ENCODE measurements at places on chromosomes 12 and 14.

- no peak for DNase-seq
Observed at GRCh38 chr12:111605911-111606766, 7.0 kb upstream of the ATXN2 start.

- no peak for DNase-seq
Observed at GRCh38 chr12:77504466-77504865, 326.2 kb upstream of the NAV3 start.

GRCh38 chr12:42422785-42423184 lies 96.8 kb downstream of the PPHLN1 start:
- DNase-seq = no peak

GRCh38 chr14:102993523-102993922 lies 63.8 kb downstream of the CDC42BPB start:
- DNase-seq = no peak

DNA sequence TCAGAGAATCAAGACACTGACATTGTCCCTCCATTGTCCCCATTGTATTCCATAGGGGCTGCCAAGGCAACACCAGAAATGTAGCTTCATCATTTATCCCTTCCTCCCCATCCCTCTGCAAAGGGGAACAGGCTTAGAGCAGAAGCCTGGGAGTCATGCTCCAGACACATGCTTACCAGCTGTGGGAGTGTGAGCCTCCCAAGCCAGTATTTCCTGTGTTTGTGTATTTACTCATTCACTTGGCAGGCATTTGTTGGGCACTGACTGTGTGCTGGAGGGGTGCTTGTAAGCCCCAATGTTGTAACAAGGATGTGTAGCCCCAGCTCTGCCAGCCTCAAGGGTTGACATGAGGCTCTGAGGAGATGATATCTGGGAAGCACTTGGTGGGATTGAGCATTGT lies 46.0 kb upstream of the TCL1A start:
- DNase-seq = no peak

DNA sequence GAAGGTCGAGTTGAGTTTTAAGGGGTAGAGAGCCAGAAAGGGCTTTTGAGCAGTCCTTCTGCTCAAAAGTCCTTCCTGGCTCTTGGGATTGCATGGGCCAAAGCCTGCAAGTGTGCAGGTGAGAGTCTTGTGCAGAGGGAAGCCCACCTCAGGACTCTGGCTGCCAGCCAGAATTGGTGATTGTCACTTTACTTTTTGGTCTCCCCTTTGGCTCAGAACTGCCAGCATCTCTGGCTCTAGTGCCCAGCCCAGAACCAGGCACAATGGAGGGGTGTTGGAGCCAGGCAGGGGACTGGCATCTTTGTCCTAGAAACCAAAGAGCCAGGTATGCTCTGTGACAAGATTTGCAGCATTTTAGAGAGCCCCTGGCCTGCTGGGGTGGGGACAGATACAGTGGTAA lies 23.5 kb downstream of the FAM222A start:
- DNase-seq = no peak

GRCh38 chr12:67410667-67411067 lies 141.5 kb downstream of the CAND1 start:
- DNase-seq = no peak

GRCh38 chr14:70718383-70719118 lies 76.8 kb downstream of the TTC9 start:
- no peak for DNase-seq

DNA sequence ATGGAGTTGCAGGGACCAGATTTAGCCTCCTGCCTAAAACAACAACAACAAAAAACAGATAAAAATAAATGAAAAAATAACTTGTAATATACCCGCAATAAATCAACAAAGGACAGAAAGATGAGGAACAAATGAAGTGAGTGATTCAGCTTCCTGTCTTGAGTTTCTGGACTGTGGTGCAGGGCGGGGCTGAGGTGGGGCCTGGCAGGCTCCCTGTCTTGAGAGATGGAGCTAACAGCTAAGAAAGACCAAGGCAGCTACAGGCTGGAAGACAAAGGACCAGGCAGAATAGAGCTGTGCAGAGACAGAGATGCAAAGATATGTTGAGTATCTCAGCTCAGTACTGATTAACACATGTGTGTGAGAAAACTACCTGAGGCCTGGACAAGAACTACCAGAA lies 879.2 kb downstream of the AACS start:
- no peak for DNase-seq

GRCh38 chr14:100119251-100119650 lies 40.2 kb downstream of the DEGS2 start:
- no peak for DNase-seq

GRCh38 chr12:120140603-120141002 lies 24.1 kb upstream of the RAB35 start:
- no peak for DNase-seq

GRCh38 chr14:56964895-56965294 lies 154.6 kb upstream of the OTX2 start:
- DNase-seq = no peak

DNA sequence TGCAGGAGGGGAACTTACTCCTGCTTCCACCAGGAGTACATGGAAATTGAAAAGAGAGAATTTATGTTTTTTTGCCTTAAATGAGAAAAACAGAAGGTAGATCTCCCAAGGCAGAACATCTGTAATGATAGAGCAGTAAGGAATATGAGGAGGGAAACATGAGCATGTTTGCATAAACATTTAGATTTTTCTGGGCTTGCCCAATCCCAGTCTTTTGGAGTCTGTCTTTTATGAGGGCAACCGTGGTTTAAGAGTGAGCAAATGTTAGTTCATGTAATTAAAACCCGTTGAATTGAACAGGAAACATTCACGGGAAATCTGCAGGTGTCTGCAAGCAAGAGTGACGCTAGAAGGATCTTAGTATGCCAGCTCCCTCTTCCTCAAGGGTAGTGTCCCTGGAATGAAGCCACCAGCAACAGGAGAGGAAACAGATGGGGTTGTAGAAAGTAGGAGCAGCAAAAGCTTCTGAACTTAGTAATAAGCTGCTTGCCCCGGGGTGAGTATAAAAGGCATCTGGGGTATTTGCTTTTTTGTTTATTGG lies 79.3 kb downstream of the ARF6 start:
- DNase-seq = no peak

- no peak for DNase-seq
Observed at GRCh38 chr14:94396628-94397225, 8.3 kb upstream of the SERPINA1 start.

- no peak for DNase-seq
Observed at GRCh38 chr14:99685151-99685591, 1.1 kb downstream of the CYP46A1 start.

DNA sequence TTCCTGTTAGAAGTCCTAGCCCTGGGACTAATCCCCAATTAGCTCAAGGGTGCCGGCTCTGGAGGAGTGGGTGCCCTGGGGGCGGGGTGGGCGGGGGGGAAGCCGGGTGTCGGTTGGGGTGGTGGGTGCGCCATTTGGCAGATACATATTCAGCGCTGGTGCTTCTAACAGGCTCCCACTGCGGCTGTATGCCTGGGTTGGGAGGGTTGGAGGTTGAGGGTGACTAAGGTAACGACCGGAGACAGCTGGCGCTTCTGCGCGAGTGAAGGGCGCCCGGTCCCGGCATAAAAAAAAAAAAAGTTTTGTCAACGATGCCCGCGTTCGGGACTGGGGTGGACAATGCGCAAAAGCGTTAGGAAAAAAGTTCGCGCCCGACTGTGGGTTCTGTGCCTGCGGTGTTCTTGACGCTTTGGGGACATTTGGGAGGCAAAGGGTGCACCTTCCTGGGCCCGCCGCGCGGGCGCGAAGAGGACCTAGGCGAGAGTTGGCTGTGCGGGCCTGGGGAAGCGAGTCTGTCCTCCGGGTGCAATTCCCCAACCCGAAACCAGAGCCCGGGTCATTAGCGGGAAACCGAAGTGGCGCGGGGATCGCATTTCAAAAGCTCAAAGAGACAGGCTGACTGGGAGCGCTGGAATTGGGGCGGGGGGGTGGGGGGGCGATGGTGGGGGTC lies 19.2 kb downstream of the TBX3 start:
- DNase-seq = no peak

GRCh38 chr14:94470311-94470710 lies 5.7 kb downstream of the SERPINA9 start:
- DNase-seq = no peak

- no peak for DNase-seq
Observed at GRCh38 chr12:32110942-32111341, 4.3 kb downstream of the BICD1 start.

- no peak for DNase-seq
Observed at GRCh38 chr14:99575043-99576023, 28.7 kb downstream of the CCDC85C start.

DNA sequence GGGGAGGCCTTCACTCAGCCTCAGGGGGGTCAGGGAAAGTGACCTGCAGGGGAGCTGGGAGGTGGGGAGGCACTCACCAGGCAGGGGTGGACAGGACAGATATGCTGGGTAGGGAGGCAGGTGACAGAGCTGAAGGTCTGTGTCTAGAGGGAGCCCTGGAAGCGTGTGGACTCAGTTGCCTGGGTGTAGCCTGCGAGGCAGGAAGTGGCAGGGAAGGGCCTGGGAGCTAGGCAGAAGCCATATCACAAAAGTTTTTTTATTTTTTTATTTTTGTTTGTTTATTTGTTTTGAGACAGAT lies 39.3 kb downstream of the ARL6IP4 start:
- DNase-seq = no peak

- no peak for DNase-seq
Observed at GRCh38 chr14:46137786-46138185, 513.8 kb downstream of the RPL10L start.

- DNase-seq = no peak
Observed at GRCh38 chr12:67362526-67362925, 93.4 kb downstream of the CAND1 start.

DNA sequence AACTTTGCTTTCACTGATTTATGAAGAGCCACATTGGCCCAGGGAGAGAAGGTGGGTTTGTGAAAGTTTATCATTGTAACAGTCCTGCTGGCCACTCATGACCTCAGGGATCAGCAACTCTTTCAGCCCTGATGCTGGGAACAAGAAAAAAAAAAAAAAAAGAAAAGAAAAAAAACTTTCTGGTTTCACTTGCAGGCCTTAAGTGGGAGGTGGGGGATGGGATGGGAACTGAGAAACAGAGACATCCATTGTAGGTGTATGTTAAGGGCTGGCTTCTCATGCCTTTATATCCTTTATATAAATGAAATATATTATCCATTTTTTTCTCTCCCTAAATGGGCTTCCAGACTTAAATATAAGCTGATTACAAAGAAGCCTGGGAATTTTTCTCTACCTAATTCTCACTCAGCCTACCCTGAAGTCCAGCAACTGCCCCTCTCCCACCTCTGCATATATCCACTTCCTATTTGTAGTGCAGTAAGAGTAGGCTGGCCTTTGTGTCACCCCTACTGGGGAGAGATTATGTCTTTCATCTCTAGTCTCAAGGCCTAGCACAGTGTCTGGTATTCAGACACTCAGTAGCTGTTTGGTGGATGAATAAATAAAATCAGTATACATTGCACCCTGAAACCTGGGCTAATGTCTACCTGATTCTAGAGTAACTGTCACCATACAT lies 187.1 kb downstream of the KICS2 start:
- DNase-seq = no peak

- DNase-seq = no peak
Observed at GRCh38 chr12:125824276-125824675, 759.0 kb downstream of the AACS start.

DNA sequence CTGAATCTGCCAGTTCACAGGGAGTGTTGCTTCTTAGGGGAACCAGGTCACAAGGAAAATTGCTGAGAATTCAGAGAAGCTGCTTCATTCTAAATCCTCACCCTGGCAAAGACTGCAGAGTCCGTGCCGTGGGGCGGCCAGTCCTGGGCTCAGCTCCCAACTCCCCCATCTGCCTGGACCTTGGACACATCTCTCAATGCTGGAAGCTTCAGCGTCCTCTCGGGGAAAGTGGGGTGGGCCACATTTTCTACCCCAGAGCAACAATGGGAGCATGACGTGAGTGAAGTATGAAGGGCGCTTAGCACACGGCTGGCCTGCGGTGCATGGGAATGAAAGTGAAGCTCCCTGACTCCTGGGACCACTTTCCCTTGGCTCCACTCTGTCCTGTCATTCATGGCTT lies 31.2 kb downstream of the HVCN1 start:
- no peak for DNase-seq

DNA sequence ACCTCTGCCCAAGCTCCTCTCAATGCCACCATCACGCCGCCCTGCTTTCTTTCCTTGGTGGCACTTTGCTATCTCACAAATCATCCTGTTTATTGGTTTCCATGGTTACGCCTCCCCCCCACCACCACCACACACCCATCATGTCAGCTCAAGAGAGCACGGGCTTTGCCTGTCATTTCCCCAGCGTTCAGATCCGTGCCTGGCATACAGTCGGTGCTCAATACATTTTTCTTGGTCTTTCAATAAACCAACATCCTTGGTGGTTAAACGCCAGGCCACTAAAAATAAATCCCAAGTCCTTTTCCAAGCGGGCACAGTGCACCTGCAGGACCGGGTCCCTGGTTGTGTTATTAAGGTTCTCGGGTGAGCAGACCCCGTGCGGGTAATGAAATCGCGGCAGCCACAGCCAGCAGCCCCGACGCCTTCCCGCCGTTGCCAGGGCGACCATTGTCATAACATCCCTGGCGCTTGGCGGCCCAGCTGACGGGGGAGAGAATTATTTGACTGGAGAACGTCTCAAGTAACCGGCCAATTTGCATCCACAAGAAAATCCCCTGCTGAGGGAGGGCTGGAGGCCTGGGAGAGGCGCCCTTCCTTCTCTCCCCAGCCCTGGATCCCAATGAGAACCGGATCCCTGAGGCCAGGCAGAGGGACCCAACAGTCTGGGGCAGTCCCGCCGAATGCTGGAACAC lies 92.9 kb downstream of the KSR2 start:
- DNase-seq = no peak

- DNase-seq = no peak
Observed at GRCh38 chr14:37855871-37856270, 260.4 kb downstream of the TTC6 start.

GRCh38 chr14:101395779-101396178 lies 165.5 kb upstream of the DIO3 start:
- DNase-seq = no peak

- no peak for DNase-seq
Observed at GRCh38 chr12:76346798-76347420, 1.3 kb downstream of the BBS10 start.

DNA sequence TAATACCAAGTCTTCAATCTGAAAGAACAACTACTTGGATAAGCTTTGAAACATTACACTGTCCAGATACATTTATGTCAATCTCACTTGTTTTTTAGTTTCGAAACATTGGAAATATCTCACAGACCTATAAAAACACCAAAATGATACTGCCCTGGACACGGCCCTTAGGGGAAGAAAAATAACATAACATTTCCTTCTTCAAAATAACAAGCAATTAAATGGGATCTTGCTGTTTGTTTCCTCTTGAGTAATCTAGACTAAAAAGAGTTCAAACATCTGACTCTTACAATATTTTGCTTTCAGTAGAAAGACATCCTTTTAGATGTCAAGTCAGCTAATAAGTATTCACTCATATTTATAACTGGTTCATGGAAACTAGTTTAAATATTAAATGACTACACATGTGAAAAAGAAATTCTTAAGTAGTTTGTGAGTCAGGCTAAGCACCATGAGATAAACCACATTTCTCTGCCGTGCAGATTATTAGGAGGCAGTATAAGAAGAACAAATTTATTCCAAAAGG lies 87.5 kb downstream of the EPS8 start:
- DNase-seq = no peak
